ENCODE measurements at places on chromosomes 2 and 18. TPM values are rescaled to one million over a fixed set of nuclear protein-coding genes. Genes with fewer than 3 reads are reported as not detected.

EN1 gene
- 0.90 TPM for polyA plus RNA-seq

DLX1 gene
- 2.9 TPM for polyA plus RNA-seq

COL4A3 gene
- polyA plus RNA-seq: 1.5 TPM

CREG2 gene
- polyA plus RNA-seq: 1.6 TPM

SP5 gene
- polyA plus RNA-seq: not detected

PJVK gene
- 3.6 TPM for polyA plus RNA-seq

TMEM163 gene
- polyA plus RNA-seq: not detected

PIEZO2 gene
- 1.6 TPM for polyA plus RNA-seq

GPR75 gene
- 1.9 TPM for polyA plus RNA-seq

DAW1 gene
- polyA plus RNA-seq: 2.0 TPM

LRRC30 gene
- polyA plus RNA-seq: not detected

- no peak for DNase-seq
Observed at GRCh38 chr18:47975701-47976100, 45.2 kb upstream of the SMAD2 start.

GRCh38 chr2:197704434-197705120 is 592 bp upstream of the MARS2 start:
- no peak for DNase-seq

GRCh38 chr2:40346535-40347354 is 105.1 kb downstream of the SLC8A1 start:
- DNase-seq: no peak

DNA sequence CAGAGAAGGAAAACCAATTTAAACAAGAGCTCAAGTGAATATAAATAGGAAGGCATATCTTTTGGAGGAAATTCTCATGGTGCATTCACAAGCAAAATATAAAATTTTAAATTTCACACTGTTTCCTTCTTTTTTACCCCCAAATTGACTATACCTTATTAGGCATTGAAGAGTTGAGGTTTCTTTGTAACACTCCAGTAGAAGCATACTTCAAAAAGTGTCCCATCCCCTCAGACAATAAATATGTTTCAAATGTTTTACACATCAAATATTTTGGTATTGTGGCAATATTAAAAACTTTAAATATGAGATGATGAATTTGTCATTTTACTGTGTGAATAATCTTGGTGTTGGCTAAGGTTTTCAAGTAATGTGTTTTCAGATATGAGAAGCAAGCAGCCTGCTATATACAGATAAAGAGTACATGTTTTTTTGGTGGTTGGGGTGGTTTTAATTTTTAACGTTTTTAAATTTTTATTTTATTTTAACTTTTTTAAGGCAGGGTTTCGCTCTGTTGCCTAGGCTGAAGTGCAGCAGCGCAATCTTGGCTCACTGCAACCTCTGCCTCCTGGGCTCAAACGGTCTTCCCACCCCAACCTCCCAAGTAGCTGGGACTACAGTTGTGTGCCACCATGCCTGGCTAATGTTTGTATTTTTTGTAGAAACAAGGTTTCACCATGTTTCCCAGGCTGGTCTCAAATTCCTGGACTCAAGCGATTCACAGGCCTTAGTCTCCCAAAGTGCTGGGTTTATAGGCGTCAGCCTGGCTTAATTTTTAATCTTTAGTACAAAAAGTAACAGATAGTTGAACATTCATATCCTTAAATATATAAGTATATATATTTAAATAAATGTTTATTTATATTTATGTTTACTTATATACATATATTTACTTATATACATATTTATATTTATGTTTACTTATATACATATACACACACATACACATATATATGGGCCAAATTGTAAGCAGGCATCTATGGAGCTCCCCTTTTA is 36.5 kb upstream of the DLX1 start:
- no peak for DNase-seq

- no peak for DNase-seq
Observed at GRCh38 chr2:172540421-172540820, 15.5 kb upstream of the PDK1 start.

- no peak for DNase-seq
Observed at GRCh38 chr2:164937864-164938401, 17.4 kb downstream of the SLC38A11 start.

DNA sequence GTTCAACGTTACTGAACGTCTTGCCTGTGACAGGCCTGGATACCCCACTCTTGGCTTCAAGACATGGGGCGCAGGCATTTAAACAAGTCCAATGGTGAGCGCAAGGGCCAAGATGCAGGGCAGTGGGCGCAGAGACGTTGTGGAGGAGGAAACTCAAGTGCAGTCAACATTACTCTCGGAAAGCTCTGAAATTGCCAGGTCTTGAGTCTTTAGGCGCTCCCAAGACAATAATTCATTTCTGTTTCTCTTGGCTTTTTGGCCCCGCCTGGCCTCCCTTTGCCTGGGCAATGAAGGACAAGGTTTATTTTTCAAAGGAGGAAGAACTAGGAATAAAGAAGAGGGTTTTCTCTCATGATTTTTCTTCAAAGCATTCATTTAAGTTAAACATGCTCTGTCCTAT is 13.3 kb upstream of the TMEM214 start:
- DNase-seq: no peak

GRCh38 chr2:17800219-17800618 is 16.0 kb upstream of the MSGN1 start:
- no peak for DNase-seq

DNA sequence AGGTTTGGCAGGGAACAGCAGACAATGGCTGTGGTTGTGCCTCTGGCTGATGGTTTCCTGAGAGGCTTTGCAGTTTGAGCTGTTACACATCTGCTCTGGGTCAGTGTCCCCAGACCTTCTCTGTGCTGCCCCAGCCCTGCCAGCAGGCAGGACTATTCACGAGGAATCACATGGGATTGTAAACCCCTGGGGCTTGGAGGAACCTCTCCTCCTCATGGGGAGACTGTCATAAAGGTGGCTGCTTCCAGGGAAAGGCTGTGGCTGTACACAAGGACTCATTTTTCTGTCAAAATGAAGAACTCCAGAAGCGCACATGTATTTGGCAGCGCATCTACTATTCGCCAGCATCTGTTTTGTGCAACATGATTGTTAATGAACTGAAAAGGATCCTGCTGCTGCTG is 142.6 kb upstream of the CYP1B1 start:
- no peak for DNase-seq

DNA sequence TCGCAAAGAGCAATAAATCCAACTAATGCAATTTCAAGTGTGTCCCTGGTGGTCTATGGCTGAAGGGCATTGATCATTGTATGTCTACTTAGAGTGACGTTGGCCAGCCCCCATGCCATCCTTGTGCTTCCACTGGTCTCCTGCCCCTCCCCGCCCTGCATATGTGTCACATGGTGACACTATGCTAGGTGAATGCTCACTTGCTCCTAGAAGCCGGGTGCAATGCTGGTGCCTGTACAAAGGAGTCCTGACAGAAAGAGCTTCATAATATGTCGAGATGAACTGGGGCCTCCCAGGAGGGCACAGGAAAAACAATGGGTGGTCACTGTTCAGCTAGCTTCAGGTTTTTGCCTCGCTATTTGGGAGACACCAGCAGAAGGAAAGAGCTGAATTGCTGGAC is 5.9 kb upstream of the TRABD2A start:
- no peak for DNase-seq

- no peak for DNase-seq
Observed at GRCh38 chr2:2831633-2832032, 500.6 kb upstream of the MYT1L start.

- no peak for DNase-seq
Observed at GRCh38 chr2:172230889-172231401, 128.2 kb upstream of the DLX2 start.

DNA sequence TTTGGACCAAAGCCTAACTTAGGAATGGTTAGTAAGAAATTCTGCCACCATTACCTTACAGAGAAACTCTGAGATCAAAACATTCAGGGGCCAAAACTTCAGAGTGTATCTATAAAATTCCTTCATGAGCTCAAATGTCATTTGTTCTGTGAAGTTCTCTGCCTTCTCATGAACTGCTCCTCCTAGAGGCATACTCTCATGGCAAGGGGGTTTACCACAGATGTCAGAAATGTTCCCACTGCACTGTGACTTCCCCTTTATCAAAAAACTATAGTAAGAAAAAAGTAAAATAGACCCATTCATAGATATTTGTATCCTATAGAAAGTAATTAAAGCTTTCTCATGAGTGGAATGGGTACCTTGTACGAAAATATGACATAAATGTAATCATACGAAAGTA is 68.5 kb downstream of the USP40 start:
- no peak for DNase-seq

- DNase-seq: no peak
Observed at GRCh38 chr18:12993439-12993838, 2.3 kb downstream of the CEP192 start.

DNA sequence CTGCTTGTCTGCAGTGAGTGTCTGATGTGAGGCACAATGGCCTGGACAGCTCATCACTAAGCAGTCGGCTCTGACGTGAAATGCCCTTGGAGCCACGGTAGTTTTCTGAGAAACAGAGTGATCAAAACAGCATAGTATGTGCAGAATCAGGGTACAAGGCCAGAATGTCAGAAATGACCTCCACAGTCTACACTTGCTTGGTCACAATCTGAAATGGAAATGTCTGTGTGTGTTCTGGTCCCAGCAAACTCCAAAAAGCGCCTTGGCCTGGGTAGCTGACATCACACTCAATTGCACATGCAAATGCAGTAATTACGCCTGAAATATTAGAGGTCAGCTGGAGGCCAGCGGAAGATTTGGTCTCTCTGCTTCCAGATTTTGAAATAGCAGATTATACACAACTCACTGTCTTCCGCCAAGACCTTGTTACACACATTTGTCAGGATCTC is 95.4 kb downstream of the CTAGE1 start:
- no peak for DNase-seq

DNA sequence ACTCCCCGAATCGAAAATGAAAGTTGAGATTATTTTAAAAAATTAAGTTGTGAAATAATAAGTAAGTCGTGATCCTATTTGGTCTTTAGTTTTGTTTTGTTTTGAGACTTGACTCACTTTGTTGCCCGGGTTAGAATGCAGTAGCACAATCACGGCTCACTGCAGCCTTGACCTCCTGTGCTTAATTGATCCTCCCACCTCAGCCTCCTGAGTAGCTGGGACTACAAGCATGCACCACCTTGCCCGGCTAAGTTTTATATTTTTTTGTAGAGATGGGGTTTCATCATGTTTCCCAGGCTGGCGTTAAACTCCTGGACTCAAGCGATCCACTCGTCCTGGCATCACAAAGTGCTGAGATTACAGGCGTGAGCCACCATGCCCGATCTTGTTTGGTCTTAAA is 326.2 kb downstream of the MYCN start:
- no peak for DNase-seq

- no peak for DNase-seq
Observed at GRCh38 chr2:27842894-27843293, 47.3 kb downstream of the RBKS start.

DNA sequence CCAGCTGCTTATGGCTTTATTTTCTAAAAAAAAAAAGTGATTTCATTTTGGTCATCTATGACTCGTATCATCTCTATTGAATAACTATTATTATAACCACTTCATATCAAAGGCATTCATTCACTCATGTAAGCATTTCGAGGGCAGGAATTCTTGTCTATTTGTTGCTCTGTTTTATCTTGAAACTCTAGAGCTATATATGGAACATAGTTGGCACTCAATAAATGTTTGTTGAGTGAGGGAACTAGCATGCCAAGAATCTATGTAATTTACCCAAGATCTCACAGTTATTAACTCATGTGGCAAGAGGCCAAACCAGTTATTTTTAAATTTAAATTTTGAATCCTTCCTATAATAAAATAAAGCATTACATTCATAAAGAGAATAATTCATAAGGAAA is 470.1 kb downstream of the TMX3 start:
- no peak for DNase-seq

Measured in A549 (cell line).